T-cell (primary cell): ENCODE measurements at places on chromosomes 7 and 10. TPM values are rescaled to one million over a fixed set of nuclear protein-coding genes. Genes with fewer than 3 reads are reported as not detected.

- DNase-seq, result no peak
- no peaks in the 10 kb centered on the region for H3K36me3 ChIP-seq
- no peak overlapping the region for H3K27ac ChIP-seq
These were observed 1182.0 kb downstream of the CNTNAP2 start for GRCh38 chr7:147298611-147299043.

DNA sequence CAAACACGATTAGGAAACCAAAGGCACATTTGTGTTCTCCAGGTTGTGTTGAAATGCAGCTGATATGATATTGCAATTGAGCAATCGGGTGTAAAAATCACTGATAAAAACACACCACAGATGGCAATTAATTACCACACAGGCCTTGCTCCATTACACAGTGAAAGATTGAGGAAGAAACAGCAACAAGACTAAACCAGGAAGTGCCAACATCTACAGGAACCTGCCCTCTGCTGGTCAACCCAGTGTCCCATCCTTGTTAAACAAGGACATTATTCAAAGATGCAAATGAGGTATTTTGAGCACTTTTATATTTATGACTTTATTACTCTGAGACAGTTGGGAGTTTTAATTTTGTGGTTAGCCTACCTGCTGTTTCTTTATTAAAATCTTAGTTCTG is 765.6 kb upstream of the GHITM start:
- no peak for DNase-seq
- no peaks in the 10 kb centered on the region for H3K27me3 ChIP-seq
- H3K36me3 ChIP-seq, result no peaks in the 10 kb centered on the region
- no peak overlapping the region for H3K27ac ChIP-seq
- H3K4me1 ChIP-seq, result no peaks in the 10 kb centered on the region
- no peak overlapping the region for H3K4me3 ChIP-seq

DNA sequence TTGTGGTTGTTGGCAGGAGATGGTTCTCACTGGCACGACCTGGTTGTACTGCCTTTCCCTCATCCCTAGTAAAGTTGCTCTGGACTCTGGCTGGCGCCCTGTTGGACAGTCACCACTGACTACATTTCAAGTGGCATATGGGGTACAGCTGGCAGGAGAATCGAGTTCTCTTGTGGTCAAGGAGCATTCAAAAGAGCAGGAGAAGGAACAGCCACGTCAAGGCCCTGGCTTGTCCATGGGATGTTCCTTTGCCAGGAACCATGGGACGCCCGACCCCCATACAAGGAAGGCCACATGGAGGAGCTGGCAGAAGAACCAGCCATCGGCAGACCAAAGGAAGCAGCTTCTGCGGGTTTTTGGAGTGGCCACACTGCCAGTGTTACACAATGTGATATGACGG is 87.0 kb upstream of the SLC25A13 start:
- no peaks in the 10 kb centered on the region for H3K27me3 ChIP-seq
- no peak overlapping the region for H3K27ac ChIP-seq
- no peaks in the 10 kb centered on the region for H3K36me3 ChIP-seq
- no peak overlapping the region for H3K4me3 ChIP-seq

DNA sequence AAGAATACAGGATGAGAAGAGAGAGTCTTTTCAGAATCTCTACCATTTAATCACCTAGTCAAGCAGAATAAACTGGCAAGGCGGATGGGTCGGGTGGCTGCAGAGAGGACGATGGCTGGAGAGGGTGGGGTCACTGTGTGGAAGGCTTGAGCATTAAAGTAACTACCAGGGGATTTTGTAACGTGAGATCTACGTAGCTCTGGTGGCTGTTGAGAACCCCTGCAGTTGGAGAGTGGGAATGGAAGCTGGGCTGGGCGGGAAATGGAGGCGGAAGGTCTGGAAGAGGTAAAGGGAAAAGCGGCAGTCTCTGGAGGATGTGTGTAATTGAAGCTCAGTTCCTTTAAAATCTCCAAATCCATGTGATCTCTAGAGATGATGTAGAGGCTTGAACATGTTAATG is 135.0 kb downstream of the GATA3 start:
- no peak overlapping the region for H3K27ac ChIP-seq
- H3K36me3 ChIP-seq, result no peaks in the 10 kb centered on the region
- H3K27me3 ChIP-seq, result no peaks in the 10 kb centered on the region
- peaks cover 12% of the 10 kb centered on the region for H3K4me1 ChIP-seq
- H3K4me3 ChIP-seq, result no peak overlapping the region

GRCh38 chr10:6100370-6100769 is 11.5 kb downstream of the RBM17 start:
- H3K4me1 ChIP-seq, result peaks cover 5% of the 10 kb centered on the region
- H3K4me3 ChIP-seq, result no peak overlapping the region
- H3K36me3 ChIP-seq, result no peaks in the 10 kb centered on the region
- no peak overlapping the region for H3K27ac ChIP-seq

GRCh38 chr7:142714375-142714774 is 34.9 kb upstream of the PRSS1 start:
- peak overlapping the region; percentile 60 for H3K27ac ChIP-seq
- H3K36me3 ChIP-seq, result no peaks in the 10 kb centered on the region
- no peak overlapping the region for H3K4me3 ChIP-seq
- H3K27me3 ChIP-seq, result no peaks in the 10 kb centered on the region

- H3K27me3 ChIP-seq, result peaks cover 19% of the 10 kb centered on the region
- H3K4me1 ChIP-seq, result peaks cover 22% of the 10 kb centered on the region
- peak; percentile 43 for DNase-seq
These were observed 45.3 kb upstream of the CDK1 start for GRCh38 chr10:60732807-60733516.

DNA sequence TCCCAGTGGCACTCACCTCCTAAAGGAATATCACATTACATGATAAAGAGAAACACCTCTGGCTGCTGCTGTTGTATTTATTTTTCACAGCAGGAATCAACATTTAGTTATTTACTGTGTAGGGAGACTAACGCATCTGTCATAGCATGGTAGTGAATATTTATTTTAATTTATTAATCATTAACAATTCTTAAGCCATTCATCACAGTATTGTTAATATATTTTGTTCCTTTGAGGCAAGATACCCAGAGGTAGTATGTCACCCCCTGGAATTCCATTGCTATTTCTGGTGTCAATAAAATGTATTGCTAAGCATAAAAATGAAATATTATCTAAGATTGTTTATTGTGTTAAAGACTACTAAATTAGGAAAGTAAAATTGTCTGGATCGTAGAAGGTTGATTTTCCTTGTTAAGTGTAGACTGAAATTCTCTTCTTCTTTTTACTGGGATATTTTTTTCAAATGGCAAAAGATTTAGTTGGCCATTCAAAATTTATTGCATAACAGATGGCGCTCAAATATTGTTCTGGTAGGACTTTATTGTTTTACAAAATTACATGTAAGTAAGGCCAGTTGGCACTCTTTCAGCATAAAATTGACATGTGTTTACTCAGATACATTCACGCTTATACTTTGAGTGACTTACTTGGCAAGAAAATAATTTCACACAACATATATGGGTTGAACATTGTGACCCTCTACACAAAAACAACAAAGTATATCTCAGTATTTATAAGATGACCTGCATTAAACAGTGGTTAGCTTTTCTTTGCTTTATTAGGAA is 1358.7 kb upstream of the SORCS1 start:
- no peak for DNase-seq
- no peak overlapping the region for H3K27ac ChIP-seq
- no peaks in the 10 kb centered on the region for H3K36me3 ChIP-seq
- H3K4me3 ChIP-seq, result no peak overlapping the region

GRCh38 chr7:63117-63480 is 129.3 kb upstream of the FAM20C start:
- peaks cover 43% of the 10 kb centered on the region for H3K27me3 ChIP-seq
- DNase-seq, result no peak
- H3K4me1 ChIP-seq, result no peaks in the 10 kb centered on the region
- no peak overlapping the region for H3K4me3 ChIP-seq
- H3K27ac ChIP-seq, result no peak overlapping the region
- H3K36me3 ChIP-seq, result no peaks in the 10 kb centered on the region

GRCh38 chr10:80590585-80591125 is 53.0 kb downstream of the SH2D4B start:
- H3K4me1 ChIP-seq, result no peaks in the 10 kb centered on the region
- no peaks in the 10 kb centered on the region for H3K36me3 ChIP-seq
- H3K4me3 ChIP-seq, result no peak overlapping the region
- H3K27ac ChIP-seq, result no peak overlapping the region
- H3K27me3 ChIP-seq, result no peaks in the 10 kb centered on the region

- H3K27ac ChIP-seq, result no peak overlapping the region
- H3K27me3 ChIP-seq, result no peaks in the 10 kb centered on the region
- H3K4me3 ChIP-seq, result no peak overlapping the region
- H3K36me3 ChIP-seq, result no peaks in the 10 kb centered on the region
- DNase-seq, result no peak
These were observed 166.0 kb downstream of the FANK1 start for GRCh38 chr10:126062131-126063032.

- no peaks in the 10 kb centered on the region for H3K27me3 ChIP-seq
- H3K27ac ChIP-seq, result no peak overlapping the region
- DNase-seq, result no peak
- no peaks in the 10 kb centered on the region for H3K36me3 ChIP-seq
- no peak overlapping the region for H3K4me3 ChIP-seq
- no peaks in the 10 kb centered on the region for H3K4me1 ChIP-seq
These were observed 532.0 kb downstream of the GATA3 start for GRCh38 chr10:8586504-8586903.

SFXN2 gene
- 29.5 TPM for total RNA-seq

ZNF804B gene
- not detected for total RNA-seq

OR2A25 gene
- not detected for total RNA-seq

ANKRD61 gene
- total RNA-seq, result not detected

CXCL12 gene
- total RNA-seq, result 0.53 TPM

PGAM2 gene
- 1.7 TPM for total RNA-seq
